Fibroblast of skin of right biceps (primary cell): ENCODE measurements at places on chromosomes 1 and 21.
A peak's percentile ranks its signal among the peaks of the same experiment; 100 is the strongest.

DNA sequence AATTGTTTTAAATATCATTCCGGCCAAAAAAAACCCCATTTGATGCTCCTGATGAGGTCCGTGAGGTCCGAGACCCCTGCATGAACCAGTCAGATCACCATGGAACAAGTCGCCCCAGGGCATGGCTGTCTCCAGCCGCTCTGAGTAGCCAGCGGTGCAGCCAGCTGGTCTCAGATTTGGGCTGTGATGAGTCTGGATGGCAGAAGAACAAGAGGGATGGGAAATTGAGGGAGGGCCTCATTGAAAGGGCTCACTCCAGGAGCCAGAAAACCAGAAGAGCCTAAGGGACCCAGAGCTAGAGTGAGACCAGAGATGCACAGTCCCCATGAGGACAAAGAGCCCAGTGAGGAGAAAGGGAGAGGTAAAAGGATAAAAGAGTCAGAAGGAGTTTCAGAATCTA lies 174.0 kb downstream of the TOMM20 start:
- no peak for DNase-seq

GRCh38 chr1:193555662-193556441 lies 369.4 kb upstream of the B3GALT2 start:
- DNase-seq: no peak

DNA sequence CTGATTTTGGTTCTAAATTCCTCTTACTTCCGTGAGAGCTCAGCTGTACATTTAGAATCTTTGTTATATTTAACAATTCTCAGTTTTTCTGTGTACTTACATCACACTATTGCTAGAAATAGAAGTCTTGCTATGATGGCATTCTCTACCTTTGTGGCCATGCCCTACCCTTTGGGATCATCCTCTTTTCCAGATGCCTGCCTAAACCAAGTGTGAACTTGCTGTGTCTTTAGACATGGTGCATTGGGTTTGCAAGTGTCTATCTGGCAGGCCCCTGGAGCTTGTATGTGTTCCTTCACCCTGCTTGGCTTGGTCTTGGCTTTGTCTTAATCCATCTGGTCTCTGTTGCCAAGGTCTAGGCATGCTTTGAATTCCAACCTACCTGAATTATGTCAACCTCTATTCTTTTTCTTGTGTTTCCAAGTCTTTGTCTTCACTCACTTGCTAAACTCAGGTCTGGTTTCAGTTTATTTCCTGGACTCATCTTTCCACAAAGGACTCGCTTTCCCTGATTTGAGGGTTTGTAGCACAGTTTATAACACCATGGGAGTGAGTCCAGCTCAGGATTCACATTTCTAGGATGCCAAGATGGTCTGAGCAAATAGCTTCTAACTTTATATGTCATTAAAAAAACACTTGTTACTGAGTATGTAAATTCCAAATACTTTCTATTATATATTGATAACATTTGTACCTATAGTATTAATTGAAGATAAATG lies 20.6 kb upstream of the APOBEC4 start:
- peak; percentile 14 for DNase-seq

- DNase-seq: peak; percentile 60
These were observed 39.3 kb downstream of the TCP10L start for GRCh38 chr21:32545948-32546441.

DNA sequence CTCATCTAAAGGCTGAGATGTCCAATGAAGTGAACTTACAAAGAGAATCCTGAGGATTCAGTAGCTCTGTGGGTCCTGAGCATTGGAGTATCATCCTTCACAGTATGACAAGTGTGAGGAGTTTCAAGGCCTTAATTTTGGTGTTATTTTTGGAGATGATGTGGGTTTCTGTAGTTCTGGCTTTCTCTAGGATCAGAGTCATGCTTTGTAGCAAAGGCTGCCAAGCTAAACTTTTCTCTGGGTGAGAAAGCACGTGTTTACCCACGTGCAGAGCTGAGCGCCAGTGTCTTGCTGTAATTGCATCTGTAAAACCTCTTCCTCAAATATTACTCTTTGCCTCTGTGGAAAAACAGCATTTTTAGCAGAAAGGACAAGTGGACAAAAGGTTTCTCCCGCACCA lies 387.8 kb upstream of the LYPLAL1 start:
- peak; percentile 56 for DNase-seq

GRCh38 chr1:32901823-32902534 lies 790 bp upstream of the TMEM54 start:
- DNase-seq: no peak

- DNase-seq: peak; percentile 74
These were observed 228.1 kb downstream of the OMA1 start for GRCh38 chr1:58318157-58319005.

GRCh38 chr21:36729310-36729970 lies 30.5 kb downstream of the SIM2 start:
- no peak for DNase-seq

GRCh38 chr1:248054671-248055070 lies 8.0 kb downstream of the OR2L3 start:
- DNase-seq: no peak

DNA sequence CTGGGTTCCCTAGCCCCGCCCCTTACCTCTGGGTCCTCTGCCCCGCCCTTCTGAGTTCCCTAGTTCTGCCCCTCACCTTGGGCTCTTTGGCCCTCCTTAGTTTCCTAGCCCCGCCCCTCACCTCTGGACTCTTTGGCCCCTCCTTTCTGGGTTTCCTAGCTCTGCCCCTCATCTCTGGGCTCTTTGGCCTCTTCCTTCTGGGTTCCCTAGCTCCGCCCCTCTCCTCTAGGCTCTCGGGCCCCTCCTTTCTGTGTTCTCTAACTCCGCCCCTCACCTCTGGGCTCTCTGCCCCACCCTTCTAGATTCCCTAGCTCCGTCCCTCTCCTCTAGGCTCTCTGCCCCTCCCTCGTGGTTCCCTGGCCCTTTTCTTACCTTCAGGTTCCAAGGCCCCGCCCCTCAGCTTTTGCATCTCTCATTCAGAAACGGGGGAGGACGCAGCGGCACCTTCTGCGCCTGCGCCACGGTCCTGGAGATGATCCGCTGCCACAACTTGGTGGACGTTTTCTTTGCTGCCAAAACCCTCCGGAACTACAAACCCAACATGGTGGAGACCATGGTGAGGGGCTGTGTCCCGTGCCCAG lies 88.5 kb downstream of the PTPRU start:
- no peak for DNase-seq

DNA sequence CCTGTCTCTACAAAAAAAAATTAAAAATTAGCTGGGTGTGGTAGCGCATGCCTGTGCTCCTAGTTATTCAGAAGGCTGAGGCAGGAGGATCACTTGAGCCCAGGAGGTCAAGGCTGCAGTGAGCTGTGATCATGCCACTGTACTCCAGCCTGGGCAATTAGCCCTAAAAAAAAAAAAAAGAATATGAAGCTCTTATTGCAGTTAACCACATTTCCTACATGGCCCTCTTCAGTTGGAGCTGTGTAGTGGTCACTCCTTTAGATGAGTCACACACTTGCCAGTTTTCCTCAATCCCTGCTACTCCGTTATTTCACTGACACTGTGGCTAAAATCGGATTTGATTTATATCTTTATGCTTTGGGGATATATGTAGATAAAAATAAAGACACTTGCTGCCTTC lies 11.8 kb downstream of the NFYC start:
- peak; percentile 73 for DNase-seq

DNA sequence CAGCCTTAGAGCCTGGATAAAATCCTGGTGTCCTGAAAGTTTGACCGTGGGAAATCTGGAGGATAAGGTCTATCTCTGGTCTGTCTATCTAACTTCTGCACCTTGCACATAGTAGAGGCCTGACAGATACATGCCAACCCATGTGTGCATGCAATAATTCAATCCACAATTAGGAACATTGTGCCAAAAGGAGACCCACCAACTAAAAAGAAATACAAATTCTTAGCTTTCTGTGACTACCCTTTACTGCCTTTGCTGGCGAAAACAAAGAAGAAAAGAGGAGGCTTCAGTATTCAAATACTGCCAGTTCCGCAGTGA lies 381 bp upstream of the KLHL20 start:
- DNase-seq: no peak

DNA sequence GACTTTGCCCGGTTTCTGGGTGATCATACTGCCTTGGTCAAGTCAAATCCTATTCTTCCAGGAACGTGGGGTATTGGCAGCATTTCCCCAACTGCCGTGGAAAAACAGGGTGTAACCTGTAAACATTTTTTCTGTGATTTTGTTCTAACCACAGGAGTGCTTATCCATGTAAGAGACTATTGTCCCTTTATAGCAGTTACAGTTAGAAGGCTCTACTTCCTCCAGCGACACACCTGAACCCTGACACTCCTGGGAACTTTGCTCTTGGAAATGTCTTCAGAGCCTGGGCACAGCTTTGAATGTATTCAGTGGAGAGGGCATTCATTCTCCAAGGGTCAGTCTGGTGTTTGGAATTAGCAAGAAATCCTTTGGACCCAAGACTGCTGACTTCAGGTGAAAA lies 26.4 kb upstream of the ARHGEF10L start:
- no peak for DNase-seq

DNA sequence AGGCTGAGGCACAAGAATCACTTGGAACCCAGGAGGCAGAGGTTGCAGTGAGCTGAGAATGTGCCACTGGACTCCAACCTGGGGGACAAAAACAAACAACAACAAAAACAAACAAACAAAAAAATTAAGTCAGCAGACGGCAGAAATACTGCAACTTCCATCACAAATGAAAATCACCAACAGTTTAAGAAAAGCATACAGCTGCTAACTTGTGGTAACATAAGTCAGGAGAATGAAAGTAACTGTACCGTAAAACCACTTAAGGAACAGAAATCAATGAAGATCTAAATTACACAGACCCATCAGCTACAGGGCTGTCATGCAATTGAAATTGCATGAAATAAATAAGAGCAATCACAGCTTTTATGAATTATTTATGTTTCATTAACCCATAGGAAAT lies 25.0 kb downstream of the MCOLN2 start:
- DNase-seq: no peak

GRCh38 chr1:3956527-3957170 lies 56.6 kb upstream of the C1orf174 start:
- DNase-seq: no peak

DNA sequence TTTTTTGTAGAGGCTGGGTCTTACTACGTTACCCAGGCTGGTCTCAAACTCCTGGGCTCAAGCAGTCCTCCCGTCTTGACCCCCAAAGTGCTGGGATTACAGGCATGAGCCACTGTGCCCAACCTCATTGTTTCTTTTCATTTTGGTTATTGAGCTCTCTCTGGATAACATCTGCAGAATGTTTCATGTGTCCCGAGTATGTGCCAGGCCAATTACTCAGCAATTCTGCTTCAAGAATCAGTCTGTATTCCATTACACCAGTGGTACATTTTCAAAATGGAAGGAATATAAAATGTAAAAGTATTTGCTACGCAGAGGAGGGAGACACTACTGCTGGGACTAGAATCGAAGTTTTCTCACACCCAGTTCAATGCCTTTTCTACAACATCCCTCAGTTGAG lies 1.7 kb upstream of the ELOA start:
- DNase-seq: no peak

- no peak for DNase-seq
These were observed 72.8 kb downstream of the CNST start for GRCh38 chr1:246638941-246639655.

- DNase-seq: no peak
These were observed 39.0 kb downstream of the VANGL1 start for GRCh38 chr1:115680730-115681111.

DNA sequence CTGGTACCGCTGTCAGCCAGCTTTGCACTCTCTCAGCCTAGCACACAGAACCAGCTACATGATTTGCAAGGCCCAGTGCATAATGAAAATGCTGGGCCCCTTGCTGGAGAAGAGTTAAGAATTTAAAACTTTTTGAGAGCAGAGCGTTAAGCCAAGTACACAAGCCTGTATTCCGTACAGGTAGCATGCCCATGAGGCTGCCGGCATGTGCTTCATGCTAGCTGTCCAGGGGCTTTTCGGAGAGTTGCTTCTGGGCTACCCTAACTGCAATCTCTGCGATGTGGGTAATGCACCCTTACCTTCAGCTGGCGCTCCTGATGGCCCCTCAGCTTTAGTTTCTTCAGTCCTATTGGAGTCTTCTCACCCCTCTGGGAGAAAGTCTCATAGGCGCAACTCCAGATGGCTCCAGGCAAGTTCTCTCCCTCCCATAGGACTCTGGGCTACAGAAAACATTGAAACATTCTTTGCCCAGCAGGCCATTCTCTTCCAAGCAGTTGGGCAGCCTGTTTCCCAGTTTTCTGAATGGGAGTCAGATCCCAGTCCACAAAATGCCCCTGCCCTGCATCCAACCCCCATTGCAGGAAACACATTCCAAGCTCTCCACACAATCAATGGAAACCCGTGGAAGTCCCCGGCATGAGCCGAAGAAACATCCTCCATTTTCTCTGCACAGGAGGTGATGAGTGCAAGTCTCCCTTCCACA lies 5.7 kb upstream of the AKT3 start:
- DNase-seq: no peak

DNA sequence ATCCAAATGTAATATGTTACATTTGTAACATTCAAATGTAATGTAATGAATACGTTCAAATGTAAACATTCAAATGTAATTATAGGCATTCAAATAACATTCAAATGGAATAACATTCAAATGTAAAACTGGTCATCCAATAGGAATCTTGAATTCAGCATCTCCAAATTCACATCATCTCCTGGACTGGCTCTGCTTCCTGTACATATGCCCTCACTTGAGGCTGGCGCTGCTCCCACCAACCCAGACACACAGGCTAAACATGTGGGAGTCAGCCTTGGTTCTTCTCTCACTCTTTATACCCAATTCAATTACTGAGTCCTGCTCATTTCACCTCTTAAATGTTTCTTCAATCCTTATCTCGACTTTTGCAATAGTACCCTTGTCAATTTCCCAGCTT lies 6.9 kb downstream of the EBNA1BP2 start:
- DNase-seq: no peak

GRCh38 chr1:222994511-222995235 lies 148.4 kb downstream of the TLR5 start:
- peak; percentile 82 for DNase-seq

DNA sequence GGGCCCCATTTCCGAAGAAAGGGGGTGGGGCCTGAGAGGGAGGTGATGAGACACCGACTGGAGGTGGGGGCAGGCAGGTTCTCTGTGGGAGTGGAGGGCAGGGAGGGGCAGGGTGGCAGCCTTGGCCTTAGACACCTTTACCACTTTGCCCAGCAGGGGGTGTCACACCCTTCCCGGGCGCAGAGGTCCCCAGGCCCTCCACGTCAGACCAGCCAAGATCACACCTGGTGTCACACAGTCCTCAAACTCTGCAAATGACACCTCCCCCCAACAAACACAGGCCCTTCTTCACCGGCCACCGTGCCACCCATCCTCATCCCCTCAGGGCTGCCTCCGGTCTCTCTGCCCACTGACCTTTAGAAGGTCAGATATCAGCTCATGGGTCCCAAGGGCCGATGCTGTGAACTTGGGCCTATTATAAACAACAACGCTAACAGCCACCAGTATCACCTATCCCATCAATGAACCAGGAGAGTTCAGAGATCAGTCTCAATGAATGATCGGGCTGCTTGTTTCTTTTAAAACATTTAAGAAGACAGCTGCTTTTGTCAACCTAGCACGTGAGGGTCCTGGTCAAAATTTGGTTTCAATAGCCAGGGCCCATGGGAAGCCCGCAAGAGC lies 103.9 kb downstream of the CASZ1 start:
- no peak for DNase-seq

GRCh38 chr21:44548922-44549321 lies 2.4 kb downstream of the KRTAP10-2 start:
- no peak for DNase-seq
